Activated T-cell treated with anti-CD3 and anti-CD28 coated beads for 1 hour (primary cell): ENCODE measurements at places on chromosomes 12 and 14.

GRCh38 chr14:104954746-104955395 is 23.3 kb downstream of the AHNAK2 start:
- DNase-seq = no peak

DNA sequence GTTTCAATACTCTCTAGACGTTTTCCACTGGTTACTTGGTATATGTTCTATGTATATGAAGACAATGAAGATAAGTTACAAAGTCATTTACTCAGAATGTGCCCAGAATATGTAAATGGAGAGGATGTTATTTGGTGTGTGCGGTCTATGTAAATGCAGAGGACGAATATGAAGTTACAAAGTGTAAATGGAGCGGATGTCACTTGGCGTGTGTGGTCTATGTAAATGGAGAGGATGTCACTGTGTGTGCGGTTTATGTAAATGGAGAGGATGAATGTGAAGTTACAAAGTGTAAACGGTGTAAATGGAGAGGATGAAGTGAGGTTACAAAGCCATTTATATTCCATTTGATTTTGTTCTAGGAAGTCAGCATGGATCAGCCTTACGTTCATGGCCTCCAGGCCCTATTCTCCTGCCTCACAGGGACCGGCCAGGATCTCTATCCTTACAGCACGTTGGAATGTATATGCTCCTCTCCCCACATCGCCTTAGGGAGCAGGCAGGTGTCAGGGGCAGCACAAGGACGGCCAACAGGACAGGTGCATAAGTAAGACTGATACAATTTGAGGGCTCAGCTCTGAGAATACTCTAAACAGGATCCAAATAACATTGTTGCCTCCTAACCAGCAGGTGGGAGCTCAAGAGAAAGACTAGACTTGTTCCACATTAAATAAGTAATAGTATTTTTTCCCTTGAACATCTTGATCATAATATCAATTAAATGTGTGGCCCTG is 42.4 kb downstream of the GLRX5 start:
- no peak for DNase-seq

- no peak for DNase-seq
These were observed 183.8 kb downstream of the TTC7B start for GRCh38 chr14:90632451-90632850.

DNA sequence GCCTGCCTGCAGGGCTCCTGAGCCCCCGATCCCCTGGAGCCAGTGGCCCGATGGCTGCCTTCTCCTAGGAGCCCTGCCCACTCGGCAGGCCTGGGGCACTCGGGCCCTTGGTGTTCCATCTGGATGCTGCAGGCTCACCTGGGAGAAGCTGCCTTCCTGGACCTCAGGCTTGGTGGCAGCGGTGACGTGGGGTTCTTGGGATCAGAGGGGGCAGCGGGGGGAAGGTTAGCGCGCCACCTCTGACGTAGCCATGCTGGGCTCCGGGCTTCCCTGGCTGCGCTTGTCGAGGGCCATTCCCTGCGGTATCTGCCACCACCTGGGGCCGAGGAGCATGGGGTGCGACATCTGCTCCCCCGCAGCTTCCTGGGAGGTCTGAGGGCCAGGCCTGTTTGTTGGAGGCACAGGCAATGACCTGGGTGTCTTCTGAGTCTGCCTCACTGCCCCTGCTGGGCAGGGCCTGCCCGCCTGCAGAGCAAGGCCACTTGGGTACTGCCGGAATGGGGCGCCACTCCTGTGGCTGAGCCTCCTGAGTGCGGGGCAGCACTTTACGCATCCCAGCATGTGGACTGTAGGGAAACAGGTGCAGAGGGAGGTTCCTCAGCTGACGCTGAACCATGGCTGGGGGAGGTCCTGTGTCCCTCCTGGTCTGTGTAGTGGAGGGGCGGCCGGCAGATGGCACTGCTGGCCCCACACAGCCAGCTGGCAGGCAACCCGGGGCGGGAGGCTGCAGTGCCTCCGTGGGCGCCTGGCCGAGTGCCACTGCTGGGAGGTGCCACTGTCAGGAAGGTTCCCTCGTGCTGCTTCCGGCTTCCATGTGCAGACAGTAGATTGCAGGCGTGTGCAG is 20.3 kb downstream of the MTA1 start:
- DNase-seq = no peak

DNA sequence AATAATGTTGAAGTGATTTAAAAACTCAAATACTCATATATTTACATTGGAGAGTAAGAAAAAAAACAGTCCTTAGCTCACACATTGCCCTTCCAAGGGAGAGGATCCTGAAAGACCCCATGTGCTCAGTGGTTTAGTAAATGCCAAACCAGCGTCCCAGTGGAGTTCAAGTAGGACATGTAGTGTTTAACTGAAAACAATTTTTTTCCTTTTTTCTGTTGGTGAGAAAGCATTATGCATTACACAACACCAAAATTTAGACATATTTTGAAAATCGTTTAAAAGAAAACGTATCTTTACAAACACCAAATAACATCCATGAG is 33.6 kb downstream of the UBR7 start:
- DNase-seq = no peak

DNA sequence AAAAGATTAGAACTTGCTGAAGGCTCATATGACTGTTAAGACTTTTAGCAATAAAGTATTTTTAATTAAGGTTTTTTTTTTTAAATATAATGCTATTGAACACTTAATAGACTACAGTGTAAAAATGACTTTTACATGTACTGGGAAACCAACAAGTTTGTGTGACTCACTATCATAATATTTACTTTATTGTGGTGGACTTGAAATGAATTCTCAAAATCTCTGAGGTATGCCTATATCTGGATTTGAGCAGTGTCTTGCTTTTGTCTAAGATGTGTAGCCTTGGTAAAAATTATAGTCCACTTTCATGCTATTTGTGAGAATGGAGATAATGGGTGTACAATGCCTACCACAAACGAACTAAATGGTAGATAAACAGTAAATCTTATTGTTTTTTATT is 33.9 kb upstream of the NAV3 start:
- no peak for DNase-seq

DNA sequence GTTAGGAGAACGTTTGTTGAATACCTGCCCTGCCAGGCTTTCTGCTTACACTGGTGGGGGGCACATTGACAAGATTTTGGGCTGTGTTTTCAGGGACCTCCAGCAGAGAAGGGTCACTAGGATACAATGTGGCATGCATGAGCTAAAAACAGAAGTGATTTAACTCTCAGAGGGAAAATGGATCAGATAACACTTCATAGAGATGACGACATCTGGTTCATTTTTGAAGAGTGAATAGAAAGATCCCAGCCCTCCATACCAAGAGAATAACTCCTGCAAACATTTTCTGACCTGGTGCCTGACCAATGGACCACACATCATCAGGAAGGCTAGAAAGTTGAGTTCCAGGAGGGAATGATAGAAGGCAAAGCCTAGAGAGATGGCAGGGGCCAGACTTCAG is 33.7 kb downstream of the CKB start:
- no peak for DNase-seq

GRCh38 chr14:103533137-103533998 is 4.4 kb downstream of the TRMT61A start:
- DNase-seq = no peak

- DNase-seq = peak; percentile 31
These were observed 1.7 kb upstream of the DUSP6 start for GRCh38 chr12:89353823-89354611.

DNA sequence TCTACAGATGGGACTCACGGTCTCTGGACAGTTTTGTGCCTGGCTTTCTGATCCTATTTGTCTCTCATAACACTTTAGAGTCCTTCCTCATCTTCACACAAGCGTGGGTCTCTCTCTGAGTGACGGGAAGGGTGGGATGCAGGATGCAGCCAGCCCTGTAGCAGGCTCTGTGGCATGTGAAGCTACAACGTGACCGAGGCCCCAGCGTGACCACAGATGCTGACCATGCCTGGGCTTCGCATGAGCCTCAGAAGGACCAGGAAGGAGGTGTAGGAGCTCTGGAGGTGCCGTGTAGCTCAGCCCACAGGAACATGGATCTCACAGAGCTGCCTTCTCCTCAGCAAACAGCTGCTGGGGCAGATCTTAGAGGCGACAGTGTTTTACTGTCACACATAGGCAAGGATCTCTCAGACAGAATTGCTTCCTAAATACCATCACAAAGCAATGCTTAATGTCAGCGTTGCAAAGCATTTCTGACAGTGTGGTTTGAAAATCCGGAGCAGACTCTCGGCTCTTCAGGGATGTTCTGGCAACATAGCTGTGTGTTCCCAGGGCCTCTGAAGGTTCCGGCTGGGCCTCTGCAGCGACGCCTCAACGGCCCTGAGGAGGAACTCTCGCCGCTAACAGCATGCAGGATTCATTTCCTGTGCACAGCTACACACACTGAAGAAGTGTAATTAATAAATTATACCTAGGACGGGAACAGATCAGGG is 21.9 kb downstream of the ANKLE2 start:
- no peak for DNase-seq

- no peak for DNase-seq
These were observed 38.0 kb downstream of the CCDC60 start for GRCh38 chr12:119372540-119372939.

GRCh38 chr14:96191841-96192462 is 12.7 kb upstream of the BDKRB2 start:
- DNase-seq = no peak

DNA sequence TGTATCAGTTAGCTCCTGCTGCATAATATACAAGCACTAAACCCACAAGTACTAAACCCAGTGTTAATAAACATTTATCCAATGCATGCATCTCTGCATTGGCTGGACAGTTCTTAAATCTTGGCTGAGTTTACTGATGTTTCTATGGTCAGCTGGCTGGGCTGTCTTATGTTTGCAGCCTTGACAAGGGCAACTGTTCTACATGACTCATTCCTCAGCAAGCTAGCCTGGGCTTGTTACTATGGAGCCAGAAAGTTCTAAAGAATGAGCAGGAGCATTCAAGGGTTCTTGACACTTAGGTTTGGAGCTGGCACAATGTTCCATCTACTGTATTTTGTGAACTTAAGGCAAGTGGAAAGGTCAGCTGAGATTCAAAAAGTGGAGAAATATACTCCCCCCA is 199.1 kb downstream of the GLT1D1 start:
- DNase-seq = no peak

DNA sequence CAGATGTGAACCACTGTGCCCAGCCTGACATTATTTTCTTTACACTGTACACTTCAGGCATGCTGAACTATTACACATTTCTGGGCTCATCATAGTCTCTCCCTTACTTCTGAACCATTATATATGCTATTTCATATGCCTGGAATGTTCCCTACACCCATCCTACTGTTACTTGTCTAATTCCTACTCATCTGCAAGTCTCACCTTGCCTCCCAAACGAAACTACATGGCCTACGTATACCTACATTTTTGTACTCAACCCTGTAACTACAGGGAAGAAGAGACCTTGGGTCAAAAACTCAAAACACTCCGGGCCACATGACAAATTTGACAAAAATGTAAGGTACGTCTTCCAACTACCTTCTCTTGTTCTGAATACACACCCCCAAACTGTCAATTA is 9.5 kb upstream of the EEA1 start:
- DNase-seq = no peak
